H54 (cell line): ENCODE measurements at places on chromosomes 5 and 9.
A peak's percentile ranks its signal among the peaks of the same experiment; 100 is the strongest.

DNA sequence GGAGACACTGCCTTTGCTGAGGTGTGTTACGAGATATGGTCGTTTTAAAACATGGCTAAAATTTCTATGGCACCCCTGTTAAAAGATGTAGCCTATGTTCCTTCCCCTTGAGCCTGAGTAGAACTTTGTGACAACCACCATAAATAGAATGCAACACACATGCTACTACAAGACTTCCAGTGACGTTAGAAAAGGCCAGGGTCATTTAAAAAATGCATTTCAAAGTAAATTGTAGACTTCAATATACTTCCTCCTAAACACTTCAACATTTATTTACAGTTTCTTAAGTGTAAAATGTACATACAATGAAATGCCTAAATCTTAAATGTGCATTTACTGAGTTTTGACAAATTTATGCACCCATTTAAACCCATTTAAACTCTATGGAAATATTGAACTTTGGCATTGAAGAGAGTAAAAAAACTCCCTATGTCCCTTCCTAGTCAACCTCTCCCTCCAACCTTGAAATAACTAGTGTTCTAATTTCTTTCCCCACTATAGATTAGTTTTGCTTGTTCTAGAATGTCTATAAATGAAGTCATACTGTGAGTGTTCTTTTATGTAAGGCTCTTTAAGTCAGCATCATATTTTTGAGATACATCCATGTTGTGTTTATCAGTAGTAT, 160.5 kb downstream of the SLC12A2 start:
- DNase-seq: no peak

- DNase-seq: no peak
Measured at GRCh38 chr5:129459777-129460671, at the start of gene ADAMTS19. TSS of gene ADAMTS19 (plus strand) at chr5:129460298. CDS start at chr5:129460392, 94 bp downstream.

DNA sequence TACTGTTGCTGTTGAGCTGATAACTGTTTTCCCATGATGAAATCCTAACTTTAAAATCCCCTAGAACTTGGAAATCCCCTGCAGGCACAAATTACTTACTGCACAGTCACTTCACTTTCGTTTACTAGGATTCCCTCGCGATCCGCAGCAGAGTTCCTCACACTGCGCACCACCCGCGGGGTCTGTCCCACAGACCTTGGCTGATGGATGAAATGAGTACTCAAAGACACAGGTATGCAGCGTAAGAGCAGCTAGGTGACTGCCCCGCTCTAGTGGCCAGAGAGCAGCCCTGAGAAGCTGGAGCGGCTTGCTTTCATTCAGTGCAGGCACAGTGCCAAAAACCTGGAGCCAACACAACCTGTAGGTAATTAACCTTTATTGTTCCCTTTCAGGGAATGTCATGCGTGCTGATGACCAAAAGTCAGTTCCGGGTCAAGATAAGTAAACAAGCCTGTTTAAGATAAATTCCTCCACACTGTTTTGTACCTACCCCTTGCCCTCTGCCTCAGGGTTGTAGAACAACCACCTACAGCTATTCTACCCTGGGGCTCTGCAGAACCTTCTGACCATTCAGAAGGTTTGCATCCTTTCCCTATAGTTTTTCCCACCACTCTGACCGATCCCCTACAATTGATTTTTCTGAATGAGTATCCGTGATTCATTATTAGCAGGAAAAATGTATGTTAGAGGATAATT, 191.2 kb downstream of the CDH9 start:
- DNase-seq: no peak

DNA sequence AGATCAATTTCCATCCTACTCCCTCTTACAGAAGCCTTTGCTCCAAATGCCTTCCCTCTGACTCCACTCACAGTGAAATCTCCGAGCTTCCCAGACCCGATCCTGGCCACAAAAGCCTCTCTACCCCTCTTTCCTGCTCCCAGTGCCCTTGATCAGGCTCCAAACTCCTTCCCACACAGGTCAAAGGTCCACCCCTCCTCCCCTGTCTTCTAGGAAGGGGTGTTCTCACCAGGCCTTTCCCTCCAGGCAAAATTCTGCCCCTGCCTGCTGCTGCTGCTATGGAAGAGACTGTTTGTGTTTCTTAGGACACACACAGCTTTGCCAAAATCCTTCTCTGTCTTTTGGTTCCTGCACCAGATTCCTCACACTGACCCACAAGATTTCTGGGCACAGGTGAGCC, 85.8 kb upstream of the ALDH1A1 start:
- no peak for DNase-seq

GRCh38 chr5:111143910-111144309, 51.8 kb downstream of the WDR36 start:
- no peak for DNase-seq

- DNase-seq: no peak
Measured at GRCh38 chr5:88677376-88677895, 205.5 kb downstream of the MEF2C start.

- DNase-seq: no peak
Measured at GRCh38 chr9:78209127-78209526, 26.7 kb upstream of the CEP78 start.

DNA sequence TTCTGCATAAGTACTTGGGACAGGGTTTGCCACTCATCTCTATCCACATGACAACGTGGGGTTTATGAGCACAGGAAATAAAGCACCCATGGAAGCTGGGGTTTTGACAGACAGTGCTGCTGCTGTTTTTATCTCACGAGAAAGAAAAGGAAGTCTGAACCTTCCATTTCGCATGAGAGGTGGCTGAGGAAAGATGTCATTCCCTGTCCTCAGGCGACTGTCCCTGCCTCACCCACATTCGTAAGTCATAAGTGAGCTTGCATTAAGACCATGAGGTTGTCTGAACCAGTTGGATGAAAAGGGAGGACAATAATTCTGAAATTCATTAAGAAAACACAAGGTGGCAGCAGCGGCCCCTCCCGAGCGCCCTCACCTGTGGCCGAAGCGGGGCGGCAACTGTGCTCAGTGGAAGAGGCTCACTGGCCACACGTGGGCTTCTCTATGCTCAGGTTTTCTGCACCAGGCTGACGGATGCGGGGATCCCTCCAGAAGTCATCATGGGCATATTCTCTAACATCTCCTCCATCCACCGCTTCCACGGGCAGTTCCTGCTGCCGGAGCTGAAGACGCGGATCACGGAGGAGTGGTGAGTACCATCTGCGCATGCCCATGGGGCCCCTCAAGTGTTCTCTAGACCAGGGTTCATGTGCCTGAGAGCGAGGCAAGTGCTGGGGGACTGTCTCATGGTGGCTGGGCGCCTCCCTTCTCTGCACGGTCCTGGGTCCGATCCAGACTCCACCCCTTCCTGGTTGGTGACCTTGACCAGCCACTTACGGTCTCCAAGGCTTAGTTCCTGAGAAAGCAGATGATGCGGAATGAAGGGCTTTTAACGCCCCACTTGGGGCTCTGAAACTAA, 54.7 kb upstream of the SUSD3 start:
- DNase-seq: peak; percentile 46

DNA sequence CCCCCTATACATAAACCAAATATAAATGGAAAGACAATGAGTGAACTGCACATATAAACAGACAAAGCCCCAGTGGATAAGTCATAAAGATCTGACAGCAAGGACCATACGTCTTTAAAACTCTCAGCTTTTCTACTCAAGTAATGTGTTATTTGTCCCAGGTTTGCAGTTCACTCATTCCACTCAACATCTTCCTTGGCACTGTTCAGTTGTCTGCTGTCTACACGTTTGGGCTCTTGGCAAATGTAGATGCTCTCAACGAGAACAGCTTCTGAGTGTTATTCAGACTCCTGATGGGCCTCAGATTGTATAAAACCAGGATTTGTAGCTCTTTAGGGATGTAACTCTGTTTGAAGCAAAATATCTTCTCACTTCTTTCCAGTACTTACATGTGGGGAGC, 198.2 kb upstream of the SEMA6A start:
- DNase-seq: no peak

DNA sequence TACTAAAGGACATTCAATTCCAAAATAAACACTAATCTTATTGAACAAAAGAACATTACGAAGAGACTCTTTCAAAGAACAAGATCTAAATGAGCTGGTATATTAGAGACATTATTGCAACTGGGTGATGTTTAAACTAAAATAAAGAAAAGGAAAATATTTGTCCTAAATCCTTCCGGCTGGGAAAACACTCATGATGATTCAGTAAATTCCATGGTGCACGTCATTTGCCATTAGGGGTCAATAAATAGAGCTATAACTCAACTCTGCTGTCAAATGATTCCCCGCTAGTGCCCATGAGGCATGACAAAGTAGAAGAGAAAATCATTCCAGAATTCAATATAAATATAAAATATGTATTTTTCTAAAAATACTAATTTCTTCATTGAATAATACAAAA, 565.5 kb upstream of the TUSC1 start:
- DNase-seq: no peak

DNA sequence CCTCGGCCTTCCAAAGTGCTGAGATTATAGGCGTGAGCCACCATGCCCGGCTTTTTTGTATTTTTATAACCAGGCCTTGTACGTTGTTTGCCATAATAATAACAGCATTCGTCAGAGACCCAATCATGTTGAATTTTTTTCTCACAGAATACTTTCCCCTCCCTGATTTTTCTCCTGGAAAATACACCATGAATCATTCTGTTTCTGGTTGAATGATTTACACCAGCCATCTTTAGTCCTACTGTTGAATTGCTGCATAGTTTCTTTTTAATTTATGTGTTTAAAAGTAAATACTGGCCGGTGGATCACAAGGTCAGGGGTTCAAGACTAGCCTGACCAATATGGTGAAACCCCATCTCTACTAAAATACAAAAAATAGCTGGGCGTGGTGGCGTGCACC, 3.5 kb downstream of the CNOT8 start:
- no peak for DNase-seq

GRCh38 chr9:10260501-10260900, 352.3 kb downstream of the PTPRD start:
- no peak for DNase-seq

- peak; percentile 16 for DNase-seq
Measured at GRCh38 chr5:84113246-84114105, 271.2 kb downstream of the EDIL3 start.

DNA sequence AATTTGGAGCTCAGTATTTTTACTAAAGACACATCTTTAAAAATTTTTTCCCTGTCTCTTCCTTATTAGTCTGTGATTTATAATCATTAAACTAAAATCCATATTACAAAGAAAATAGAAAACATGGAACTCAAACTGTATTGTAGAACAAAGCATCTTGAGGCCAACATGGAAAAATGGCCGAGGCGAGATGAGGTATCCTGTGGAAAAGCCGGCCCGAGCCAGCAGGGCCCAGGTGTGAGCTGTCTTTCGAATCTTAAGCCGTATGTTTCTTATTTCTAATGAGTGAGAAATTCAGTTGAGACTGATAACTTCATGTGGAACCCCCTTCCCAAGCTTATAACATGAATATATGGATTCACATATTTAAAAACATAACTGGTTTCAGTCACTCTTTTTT, 170.4 kb upstream of the OTULINL start:
- no peak for DNase-seq

DNA sequence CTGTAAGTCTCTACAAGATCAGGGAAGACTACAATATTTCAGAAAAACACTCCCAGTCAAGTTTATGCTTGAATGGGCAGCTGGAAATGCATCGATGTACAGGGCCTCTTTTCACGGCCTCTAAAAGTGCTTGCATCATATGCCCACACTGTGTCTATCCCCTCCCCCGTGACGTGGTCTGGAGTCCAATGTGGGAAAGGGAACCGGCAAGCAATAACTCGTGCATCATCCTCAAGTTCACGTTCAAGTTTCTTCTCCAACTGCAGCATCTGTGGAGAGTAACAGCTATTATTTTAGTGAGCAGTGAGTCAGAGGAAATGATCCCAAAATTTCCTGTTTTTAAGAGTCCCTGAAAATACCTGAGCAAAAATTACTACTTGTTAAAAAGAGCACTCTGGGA, 22.3 kb downstream of the ATPSCKMT start:
- DNase-seq: no peak

- DNase-seq: no peak
Measured at GRCh38 chr9:107547303-107547702, 57.7 kb upstream of the KLF4 start.

- DNase-seq: no peak
Measured at GRCh38 chr5:41281215-41281810, 68.0 kb upstream of the C6 start.

GRCh38 chr5:170533383-170533782, 29.6 kb downstream of the KCNIP1 start:
- no peak for DNase-seq

- DNase-seq: no peak
Measured at GRCh38 chr5:82796643-82797416, 280.4 kb downstream of the TMEM167A start.

GRCh38 chr9:93651521-93651950, 75.2 kb downstream of the PHF2 start:
- DNase-seq: no peak

GRCh38 chr9:94553029-94553938, 1.6 kb upstream of the PCAT7 start:
- DNase-seq: no peak

- no peak for DNase-seq
Measured at GRCh38 chr9:109893241-109893640, 113.2 kb downstream of the PALM2AKAP2 start.
